ENCODE measurements at places on chromosomes 12 and 14.
A peak's percentile ranks its signal among the peaks of the same experiment; 100 is the strongest.

DNA sequence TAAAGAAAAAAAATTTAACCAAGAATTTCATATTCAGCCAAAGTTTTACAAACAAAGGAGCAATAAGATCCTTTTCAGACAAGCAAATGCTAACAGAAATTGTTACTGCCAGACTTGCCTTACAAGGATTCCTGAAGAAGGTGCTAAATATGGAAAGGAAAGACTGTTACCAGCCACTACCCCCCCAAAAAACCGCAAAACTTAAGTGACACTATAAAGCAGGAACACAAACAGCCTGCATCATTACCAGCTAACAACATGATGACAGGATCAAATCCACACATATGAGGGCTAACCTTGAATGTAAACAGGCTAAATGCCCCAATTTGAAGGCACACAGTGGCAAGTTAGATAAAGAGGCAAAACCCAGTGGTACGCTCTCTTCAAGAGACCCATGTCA, 55.7 kb downstream of the APOBEC1 start:
- DNase-seq, result no peak

DNA sequence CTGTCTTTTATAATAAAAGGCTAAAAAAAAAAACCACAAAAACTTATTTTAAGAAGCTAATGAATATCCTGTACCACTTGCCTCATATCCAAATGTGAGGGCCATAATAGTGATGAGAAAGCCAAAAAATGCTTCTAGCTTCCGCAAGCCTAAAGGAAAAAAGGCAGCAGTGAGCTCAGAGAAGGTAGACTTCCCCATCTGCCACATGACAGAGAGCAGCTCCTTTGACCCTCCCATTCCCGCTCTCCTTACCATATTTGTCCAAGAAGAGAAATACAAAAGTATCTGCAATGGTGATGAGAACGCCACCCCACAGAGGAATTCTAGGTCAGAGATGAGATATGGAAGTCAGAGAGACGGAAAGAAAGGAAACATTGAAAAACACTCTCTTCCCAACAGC, 27.1 kb downstream of the SLC11A2 start:
- no peak for DNase-seq

GRCh38 chr12:10455766-10456165, 2.6 kb upstream of the KLRC1 start:
- no peak for DNase-seq

GRCh38 chr14:59188461-59189090, at the start of gene DAAM1:
TSS of gene DAAM1 (plus strand) at chr14:59188667. CDS start at chr14:59263478, 74,811 bp downstream.
- DNase-seq, result peak; percentile 96

Data from RWPE1 (cell line).